ENCODE measurements at places on chromosomes 11 and 22.

- DNase-seq = no peak
These were observed 50.3 kb upstream of the CD44 start for GRCh38 chr11:35088676-35089075.

- no peak for DNase-seq
These were observed 92.8 kb downstream of the FAR1 start for GRCh38 chr11:13761250-13761649.

- no peak for DNase-seq
These were observed 10.2 kb upstream of the CD82 start for GRCh38 chr11:44555031-44555800.

DNA sequence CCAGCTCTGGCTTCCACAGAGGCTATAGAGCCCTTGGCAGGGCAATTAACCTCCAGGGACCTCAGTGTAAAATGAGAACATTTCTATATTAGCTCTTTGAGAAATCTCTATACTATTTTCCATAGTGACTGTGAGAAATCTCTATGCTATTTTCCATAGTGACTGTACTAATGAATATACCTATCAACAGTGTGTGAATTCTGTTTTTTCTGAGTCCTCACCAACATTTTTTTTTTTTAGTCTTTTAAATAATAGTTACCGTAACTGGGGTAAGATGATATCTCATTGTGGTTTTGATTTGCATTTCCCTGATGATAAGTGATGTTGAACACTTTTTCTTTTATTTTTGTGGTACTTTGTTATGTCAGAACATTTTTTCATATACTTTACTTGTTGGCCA is 7.0 kb upstream of the MTNR1B start:
- DNase-seq = no peak

DNA sequence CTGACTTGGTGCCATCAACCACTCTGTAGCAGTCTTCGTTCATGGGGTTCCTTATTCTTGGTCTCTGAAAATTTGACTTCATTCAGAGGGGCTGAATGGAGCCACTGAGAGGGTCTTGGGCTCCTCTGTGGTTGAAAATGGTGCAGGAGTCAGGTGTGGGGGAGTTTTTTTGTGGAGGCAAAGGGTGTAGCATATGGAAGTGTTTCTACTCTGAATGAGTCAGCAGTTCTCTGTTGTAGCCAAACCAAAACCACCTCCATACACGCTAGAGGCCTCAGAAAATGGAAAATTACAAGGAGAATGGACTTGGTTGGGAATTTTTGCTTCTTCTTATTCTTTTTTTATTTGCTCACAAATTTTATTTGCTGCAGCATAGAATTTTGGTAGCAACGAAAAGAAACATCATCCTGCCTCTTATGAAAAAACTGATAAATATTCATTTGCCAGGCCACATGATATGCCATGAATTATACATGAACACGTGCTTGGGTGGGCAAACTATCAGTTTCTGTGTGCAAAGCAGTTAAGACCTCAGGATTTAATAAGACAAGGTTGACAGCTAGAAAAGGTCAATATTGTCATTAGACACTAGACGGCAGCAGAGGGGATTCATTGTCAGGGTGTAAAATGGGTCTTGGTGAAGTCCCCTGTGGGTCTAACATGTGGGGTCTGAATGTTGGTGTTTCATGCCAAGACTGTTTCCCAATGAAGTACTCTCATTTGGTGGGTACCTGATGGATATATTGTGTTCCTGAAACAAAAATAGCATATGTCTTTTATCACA is 111.7 kb downstream of the MYO18B start:
- no peak for DNase-seq
